ENCODE measurements at places on chromosomes 2 and 18. TPM values are rescaled to one million over a fixed set of nuclear protein-coding genes. Genes with fewer than 3 reads are reported as not detected.

YES1 gene
- total RNA-seq, result 122 TPM

IL36A gene
- not detected for total RNA-seq

PRADC1 gene
- total RNA-seq, result 34.8 TPM

DNA sequence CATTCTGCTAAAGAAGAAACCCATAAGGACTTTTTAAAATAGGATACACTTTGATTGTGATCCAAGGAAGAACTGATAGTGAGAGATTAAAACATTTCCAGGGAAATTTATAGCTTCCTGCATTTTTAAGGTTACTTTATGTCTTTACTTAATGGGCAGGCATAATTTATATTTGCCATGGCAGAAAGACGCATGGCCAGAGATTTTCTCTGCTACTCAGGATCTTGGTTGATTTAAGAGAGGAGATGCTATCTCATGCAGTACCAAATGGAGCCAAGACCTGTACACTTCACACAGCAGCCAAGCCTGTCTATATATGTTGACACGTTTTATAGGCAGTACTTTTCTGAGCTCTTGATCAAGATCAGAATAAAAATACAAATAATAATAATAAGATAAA lies 60.9 kb upstream of the NT5C1B start:
- peaks cover 14% of the 10 kb centered on the region for H3K4me1 ChIP-seq
- no peak overlapping the region for H3K27ac ChIP-seq
- H3K36me3 ChIP-seq, result no peaks in the 10 kb centered on the region
- H3K4me3 ChIP-seq, result no peak overlapping the region
- DNase-seq, result no peak
- no peaks in the 10 kb centered on the region for H3K27me3 ChIP-seq

- no peaks in the 10 kb centered on the region for H3K27me3 ChIP-seq
- H3K4me3 ChIP-seq, result peak overlapping the region; percentile 21
- H3K36me3 ChIP-seq, result peaks cover 64% of the 10 kb centered on the region
These were observed 96.4 kb downstream of the USP40 start for GRCh38 chr2:233470011-233470687.

LINC00305 gene
- total RNA-seq, result not detected

DNA sequence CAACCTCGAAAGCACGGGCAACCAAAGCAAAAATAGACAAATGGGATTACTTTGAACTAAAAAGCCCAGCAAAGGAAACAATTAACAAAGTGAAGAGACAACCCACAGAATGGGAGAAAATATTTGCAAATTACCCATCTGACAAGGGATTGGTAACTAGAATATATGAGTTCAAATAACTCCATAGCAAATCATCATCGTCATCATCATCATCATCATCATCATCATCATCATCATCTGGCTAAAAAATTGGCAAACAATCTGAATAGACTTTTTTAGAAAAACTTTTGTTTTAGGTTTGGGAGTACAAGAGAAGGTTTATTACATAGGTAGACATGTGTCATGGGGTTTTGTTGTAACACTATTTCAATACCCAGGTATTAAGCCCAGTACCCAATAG lies 1239.3 kb upstream of the FAM98A start:
- H3K4me3 ChIP-seq, result no peak overlapping the region
- H3K4me1 ChIP-seq, result no peaks in the 10 kb centered on the region
- H3K27me3 ChIP-seq, result no peaks in the 10 kb centered on the region
- no peaks in the 10 kb centered on the region for H3K36me3 ChIP-seq
- H3K27ac ChIP-seq, result no peak overlapping the region

- H3K27me3 ChIP-seq, result no peaks in the 10 kb centered on the region
- DNase-seq, result no peak
- H3K36me3 ChIP-seq, result no peaks in the 10 kb centered on the region
- H3K4me1 ChIP-seq, result peaks cover 2% of the 10 kb centered on the region
- H3K27ac ChIP-seq, result no peak overlapping the region
- no peak overlapping the region for H3K4me3 ChIP-seq
These were observed 49.3 kb downstream of the OLA1 start for GRCh38 chr2:174198846-174199564.

Data from esophagus muscularis mucosa (tissue), 4 donors.